ENCODE measurements at places on chromosomes 1 and 21.

DNA sequence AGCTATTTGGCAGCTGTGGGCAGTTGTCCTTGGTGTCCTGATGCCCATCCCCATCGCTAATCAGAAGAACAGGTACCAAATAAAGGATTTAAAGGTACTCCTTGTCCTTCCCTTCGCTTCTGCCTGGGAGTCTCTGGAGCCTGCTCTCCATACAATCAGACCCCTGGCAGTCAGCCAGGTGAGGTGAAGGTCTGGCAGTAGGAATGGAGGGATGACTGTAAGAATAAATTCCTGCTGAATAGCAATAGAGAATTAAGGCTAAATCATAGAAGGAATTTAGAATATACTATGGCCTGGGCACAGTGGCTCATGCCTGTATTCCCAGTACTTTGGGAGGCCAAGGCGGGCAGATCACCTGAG lies 9.2 kb downstream of the THBS3 start:
- DNase-seq, result no peak

DNA sequence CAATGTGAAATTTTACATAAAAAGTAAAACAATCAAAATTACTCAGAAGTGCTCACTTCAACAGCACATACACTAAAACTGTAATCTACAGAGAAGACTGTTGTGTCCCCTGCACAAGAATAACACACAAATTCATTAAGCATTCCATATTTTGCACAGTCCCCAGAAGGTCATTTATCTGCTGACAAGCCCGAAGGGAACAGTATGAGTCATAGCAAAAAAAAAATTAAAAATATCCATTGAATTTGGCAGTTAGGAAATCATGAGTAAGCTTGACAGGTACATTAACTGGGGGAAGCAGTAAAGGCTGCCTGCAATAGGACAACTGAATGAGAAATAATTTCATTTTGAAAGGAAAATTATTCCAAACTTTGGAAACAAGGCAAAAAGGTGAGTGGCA lies 3.3 kb upstream of the CACYBP start:
- DNase-seq, result no peak

DNA sequence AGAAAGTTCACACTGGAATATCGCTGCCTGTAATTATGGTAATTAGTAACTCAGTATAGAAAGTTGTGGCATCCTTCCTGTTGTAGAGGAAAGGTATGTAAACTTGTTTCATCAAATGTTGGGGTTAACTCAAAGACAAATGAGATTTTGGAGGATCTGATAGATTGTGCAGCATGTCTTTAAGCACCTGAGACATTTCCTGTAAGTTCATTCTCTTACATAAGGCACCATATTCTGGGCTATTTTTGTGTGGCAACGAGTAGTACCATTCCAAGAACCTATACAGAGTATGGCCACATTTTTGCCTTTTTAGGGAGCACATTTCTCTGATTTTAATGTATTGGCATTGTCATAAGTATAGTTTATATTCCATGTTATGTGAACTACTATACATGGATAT lies 88.8 kb downstream of the CDC14A start:
- no peak for DNase-seq

DNA sequence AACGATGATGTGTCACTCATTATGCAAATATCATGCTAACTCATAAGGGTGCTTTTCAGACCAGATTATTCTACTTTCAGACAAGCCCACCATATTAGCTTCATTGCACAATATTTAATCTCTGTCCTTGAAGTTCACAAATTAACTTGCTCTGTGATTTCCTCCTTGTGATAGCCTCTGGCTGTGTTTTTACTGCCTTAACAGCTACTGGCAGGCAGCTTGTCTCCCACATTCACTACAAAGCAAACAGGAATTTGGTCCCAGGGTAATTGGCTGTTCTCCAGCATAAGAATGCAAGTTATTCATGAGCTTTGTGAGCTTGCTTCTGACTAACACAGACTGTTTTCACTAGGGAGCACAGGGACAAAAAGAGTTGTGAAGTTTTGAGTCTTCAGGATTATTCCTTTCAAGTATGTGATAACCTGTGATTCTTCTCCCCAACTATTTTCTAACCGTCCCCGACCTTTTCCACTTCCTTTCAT lies 87.9 kb upstream of the HMCN1 start:
- peak; percentile 95 for DNase-seq

- DNase-seq, result no peak
These were observed 1.2 kb downstream of the HJV start for GRCh38 chr1:146020058-146021049.

DNA sequence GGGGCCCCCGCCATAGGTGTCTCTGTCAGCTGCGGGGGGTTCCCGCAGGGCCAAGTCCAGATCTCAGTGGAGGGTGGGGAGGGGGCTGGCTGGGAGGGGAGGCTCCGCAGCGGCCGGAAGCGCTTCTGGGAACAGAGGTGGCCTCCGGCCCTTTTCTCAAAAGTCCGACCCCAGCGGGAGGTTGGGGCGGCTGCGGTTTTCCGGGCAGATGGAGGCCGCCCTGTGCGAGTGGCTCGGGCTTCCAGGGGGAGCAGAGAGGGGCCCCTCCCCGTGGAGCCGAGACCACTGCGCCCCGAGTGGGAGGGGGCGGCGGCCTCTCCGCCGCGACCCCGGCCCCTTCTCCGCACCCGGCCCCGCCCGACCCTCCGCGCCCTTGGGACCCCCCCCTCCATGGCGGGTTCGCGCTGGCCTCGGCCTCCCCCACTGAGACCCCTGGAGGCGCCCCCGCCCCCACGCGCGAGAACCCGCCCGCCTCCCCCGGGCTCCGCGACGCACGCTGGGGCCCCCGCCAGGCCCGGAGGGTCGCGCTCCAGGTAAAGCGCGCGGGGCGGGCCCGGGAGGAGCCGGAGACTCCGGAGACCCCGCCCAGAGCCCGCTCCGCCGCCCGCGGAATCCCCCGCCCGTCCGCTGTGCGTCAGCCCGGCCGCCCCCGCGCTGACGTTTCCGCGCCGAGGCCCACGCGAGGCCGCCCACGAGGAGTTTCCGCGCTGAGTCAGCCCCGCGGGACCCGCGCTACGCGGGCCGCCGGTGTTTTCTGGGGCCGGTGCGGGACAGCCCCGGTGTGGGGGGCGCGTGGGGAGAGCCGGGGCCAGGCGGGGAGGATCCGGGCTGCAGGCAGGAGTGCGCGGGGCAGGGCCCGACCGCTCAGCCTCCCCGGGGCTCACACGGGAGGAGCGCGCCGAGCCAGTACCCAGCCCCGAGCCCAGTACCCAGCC lies 5.2 kb downstream of the TNFRSF18 start:
- no peak for DNase-seq
